Spleen (tissue), 13 donors: ENCODE measurements at places on chromosomes 6 and 20. TPM values are rescaled to one million over a fixed set of nuclear protein-coding genes. Genes with fewer than 3 reads are reported as not detected.

DNA sequence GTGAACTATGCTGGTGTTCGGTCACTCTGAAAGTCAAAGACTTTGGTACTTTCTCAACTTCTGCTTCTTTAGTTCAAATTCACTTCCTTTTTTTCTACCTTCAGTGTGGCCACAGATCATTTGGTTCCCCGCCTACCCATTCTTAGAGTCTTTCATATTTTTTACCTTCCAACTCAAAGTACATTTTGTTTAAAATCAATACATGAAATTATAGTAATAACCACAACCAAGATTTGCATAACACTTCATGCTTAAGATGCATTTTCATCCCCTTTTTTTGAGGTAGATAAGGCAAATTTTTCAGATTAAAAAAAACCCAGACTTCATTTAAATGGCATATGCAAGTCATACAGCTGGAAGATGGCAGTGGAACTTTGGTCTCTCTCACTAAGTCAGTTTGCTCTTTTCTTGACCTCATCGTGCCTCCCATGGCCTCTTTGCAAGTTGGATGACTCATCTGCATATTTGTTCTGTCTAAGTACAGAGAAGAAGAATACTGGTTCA is 11.9 kb upstream of the CNR1 start:
- H3K27me3 ChIP-seq, result no peaks in the 10 kb centered on the region
- no peak overlapping the region for H3K4me3 ChIP-seq
- peaks cover 21% of the 10 kb centered on the region for H3K4me1 ChIP-seq
- no peaks in the 10 kb centered on the region for H3K36me3 ChIP-seq
- H3K27ac ChIP-seq, result no peak overlapping the region

DNA sequence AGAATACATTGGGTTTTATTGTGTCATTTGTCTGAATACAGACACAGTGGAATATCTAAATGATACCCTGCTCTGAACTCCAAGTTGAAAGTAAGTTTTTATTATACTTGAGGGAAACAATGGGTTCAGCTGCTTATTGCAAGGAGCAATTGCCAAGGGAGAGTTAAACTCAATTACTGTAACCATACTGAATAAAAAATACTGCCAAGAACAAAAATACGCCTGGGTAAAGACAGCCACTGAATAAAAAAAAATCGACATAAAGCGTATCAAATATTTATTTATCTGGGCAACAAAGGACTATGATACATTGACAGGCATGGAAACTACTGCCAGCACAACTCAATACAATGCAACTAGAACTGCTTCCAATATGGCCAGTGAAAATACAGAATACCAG is 18.1 kb downstream of the TFAP2A start:
- no peak for DNase-seq
- no peak overlapping the region for H3K4me3 ChIP-seq
- H3K27me3 ChIP-seq, result peaks cover 100% of the 10 kb centered on the region
- H3K36me3 ChIP-seq, result no peaks in the 10 kb centered on the region
- H3K27ac ChIP-seq, result no peak overlapping the region
- H3K4me1 ChIP-seq, result no peaks in the 10 kb centered on the region

- no peaks in the 10 kb centered on the region for H3K36me3 ChIP-seq
- no peaks in the 10 kb centered on the region for H3K27me3 ChIP-seq
- no peaks in the 10 kb centered on the region for H3K4me1 ChIP-seq
- no peak overlapping the region for H3K4me3 ChIP-seq
These were observed 264.6 kb upstream of the MAN1A1 start for GRCh38 chr6:119614138-119614537.

INSM1 gene
- total RNA-seq, result 0.17 TPM

SLC17A5 gene
- 10.6 TPM for total RNA-seq

PAQR8 gene
- total RNA-seq, result 12.5 TPM

DNA sequence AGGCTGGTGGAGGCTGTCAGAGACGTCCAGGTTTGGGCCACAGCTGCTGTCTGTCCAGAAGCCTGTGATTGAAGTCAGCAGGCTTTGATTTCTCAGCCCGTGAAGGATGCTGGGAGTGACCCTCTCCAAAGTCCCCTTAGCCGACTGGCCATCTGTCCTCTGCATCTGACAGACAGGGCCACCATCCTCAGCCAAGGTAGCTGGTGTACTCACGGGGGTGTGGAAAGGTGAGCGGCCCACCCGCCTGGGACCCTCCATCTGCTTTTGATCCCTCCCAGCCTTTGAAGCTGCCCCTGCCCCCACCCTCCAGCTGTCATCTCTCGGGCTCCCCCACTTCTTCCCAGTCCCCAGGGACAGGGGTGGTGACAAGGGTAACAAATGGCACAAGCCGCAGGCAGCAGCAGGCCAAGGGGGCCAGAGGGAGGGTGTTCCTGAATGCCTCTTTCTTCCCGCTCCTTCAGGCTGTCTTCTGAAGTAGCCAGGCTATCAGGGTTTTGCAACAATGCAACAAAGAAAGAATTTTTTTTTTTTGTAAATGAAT is 84.4 kb downstream of the EYA2 start:
- peaks cover 26% of the 10 kb centered on the region for H3K27me3 ChIP-seq
- no peak overlapping the region for H3K4me3 ChIP-seq
- H3K36me3 ChIP-seq, result no peaks in the 10 kb centered on the region
- no peak overlapping the region for H3K27ac ChIP-seq
